ENCODE measurements at places on chromosomes 7 and 10. TPM values are rescaled to one million over a fixed set of nuclear protein-coding genes. Genes with fewer than 3 reads are reported as not detected.

GRCh38 chr7:149773446-149774236 lies at the start of gene ZNF467:
Gene ZNF467, minus strand, starts transcription at chr7:149773588. Its CDS starts 2,556 bp downstream, at chr7:149771032.
- DNase-seq, result peak; percentile 40

- peak; percentile 85 for DNase-seq
These were observed 31.8 kb downstream of the PCLO start for GRCh38 chr7:83130623-83131545.

DNA sequence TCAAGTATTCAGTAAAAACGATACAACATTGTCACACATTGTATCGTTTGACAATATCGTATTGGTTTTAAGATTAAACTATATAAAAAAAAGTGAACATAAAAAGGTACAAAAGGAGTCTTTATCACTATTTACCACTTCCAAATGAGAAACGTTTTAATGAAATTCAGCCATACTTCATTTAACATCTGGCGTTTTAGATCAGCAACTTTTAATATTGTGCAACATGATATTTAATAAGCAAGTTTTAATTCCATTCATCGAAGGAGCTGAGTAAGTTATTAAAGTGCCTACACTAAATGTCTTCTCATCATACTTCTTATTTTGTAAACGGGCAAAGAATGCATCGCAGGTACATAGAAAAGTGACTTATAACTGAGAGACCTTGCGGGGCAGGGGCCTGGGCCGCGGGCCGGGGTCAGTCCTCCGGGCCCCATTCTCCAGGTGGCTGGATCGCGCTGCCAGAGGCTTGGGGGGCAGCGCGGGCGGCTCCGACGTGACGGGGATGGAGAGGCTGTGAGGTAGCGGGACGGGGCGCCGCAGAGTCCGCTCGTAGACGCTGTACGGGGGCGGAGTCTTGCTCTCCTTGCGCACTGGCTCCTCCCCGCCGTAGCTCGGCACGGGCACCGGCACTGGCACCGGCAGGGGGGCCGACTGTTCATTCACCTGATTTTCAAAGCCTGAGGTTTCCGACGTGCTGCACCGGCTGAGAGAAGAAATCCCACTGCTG lies 165.8 kb upstream of the IMMP2L start:
- DNase-seq, result no peak

DNA sequence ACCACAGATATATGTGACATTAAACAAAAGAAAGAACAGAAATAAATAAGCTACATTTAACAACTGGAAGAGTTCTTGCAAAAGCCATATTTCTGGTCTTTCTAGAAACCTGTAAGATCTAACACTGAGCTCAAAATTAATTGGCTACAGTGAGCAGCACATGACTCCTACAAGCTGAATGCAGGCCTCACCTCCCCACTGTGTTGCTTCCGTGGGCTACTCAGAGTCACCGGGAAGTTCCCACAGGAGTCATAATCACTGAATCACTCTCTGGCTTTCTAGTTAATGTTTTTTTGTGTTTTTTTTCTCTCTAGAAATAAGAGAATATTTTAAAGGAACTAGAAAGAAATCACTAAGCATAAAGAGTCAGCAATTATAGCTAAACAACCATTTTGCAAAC lies 10.2 kb upstream of the MRPS24 start:
- DNase-seq, result no peak

GRCh38 chr7:87435546-87435945 lies 39.9 kb downstream of the ABCB4 start:
- DNase-seq, result no peak

- no peak for DNase-seq
These were observed 142.0 kb upstream of the ADO start for GRCh38 chr10:62662486-62662885.

- no peak for DNase-seq
These were observed 247.1 kb downstream of the KCNMA1 start for GRCh38 chr10:77390481-77390891.

PIK3CG gene
- 0.74 TPM for total RNA-seq

NODAL gene
- not detected for total RNA-seq

LLCFC1 gene
- not detected for total RNA-seq

MAGI2 gene
- total RNA-seq, result not detected

Data from G401 (cell line).